ENCODE measurements at places on chromosomes 1 and 21.

DNA sequence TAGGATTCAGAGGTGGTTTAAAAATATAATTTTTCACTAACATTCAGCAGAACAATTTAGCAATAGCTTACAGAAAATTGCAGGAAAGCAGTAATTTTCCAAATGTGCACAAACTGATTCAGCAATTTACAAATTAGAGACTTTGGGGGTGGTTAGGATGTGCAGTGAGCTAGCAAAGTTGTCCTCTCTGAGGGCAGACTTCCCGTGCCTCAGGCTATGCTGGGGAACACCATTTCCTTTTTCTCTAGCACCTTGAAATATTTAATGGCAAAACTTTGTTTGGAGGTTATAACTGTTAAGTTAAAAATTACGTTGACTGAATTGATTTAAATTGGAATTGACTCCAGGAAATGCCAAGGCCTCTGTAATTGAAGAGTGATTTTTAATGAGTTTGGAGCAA, 258.9 kb downstream of the PTBP2 start:
- DNase-seq = no peak

- no peak for DNase-seq
Observed at GRCh38 chr1:153534925-153535241, 908 bp downstream of the S100A6 start.

DNA sequence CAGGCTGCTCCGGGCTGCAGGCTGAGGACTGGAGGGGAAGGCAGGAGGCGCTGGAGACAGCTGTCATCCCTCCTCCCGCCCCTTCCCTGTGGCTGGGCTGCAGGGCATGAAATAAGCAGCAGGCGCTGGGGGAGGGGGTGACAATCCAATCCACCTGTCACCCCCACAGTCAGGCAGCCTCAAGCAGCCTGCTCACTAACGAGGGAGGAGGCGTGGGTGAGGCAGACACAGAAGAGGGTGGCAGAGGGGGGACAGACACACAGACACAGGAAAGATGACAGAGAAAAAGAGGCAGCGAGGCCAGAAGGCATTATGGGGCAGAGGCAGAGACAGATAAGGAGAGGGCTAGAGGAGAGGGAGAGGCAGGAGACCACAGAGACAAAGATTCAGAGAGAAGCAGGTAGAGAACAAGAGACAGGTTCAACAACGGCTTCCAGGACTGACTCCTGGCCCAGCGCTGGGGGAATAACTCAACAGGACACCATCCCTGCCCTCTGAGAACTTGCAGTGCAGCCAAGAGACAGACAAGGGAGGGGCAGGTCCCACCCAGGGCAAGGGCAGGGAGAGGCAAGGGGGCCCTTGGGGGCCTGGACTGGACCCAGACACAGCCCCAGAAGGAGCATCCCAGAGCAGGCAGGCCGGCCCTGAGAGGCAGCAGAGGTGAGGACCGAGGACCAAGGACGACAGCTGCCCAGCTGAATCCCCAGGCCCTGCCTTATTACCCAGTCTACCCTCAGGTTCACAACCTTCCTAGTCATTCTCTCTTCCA, 11.2 kb downstream of the MEF2D start:
- peak; percentile 68 for DNase-seq

DNA sequence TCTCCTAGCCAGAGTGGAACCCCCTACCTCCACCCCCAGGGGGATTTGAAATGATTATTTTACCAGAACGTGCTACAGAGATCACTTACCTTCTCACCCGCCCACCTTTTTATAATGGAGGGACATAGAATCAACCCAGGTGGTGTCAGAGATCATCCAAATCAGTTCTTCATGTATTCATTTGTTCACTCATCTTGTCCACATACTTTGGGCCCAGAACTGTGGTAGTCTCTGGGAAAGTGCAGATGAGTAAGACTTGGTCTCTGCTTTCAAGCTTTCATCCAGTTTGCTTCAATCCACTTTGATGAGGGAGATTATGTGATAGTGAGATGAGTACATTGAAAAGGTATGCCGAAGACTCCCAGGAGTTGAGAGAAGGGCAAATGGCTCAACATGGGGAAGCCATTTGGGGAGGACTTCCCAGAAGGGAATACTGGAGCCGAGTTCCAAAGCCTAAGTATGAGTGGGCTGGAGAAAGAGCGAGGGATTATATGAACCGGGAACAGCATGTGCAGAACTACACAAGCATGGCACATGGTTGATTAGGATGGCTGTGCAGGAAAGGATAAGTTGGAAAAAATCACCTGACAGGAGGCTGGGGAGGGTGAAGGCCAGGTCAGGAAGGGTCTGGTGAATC, 1.9 kb downstream of the FGGY start:
- no peak for DNase-seq

DNA sequence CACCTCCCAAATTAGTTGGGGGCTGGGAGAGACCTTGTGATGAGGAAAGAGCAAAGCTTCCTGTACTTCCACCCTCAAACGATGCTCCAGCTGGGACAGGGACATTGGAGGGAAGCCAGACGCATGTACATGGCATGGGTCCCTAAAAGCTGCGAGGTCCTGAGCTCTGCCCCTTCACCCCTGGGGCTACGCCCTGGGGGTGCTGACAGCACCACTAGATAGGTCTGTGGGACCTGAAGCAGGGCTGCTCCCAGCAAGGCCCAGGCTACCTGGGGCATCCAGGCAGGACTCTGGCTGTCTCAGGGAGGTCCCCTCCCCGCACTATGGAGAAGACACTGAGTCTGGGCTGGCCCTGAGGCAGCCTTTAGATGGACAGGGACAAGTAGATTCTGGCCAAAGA, 83.4 kb downstream of the DMRTB1 start:
- no peak for DNase-seq

- DNase-seq = no peak
Observed at GRCh38 chr1:96416111-96416595, 305.4 kb upstream of the PTBP2 start.

GRCh38 chr1:240021709-240022108, 70.0 kb upstream of the FMN2 start:
- DNase-seq = no peak

DNA sequence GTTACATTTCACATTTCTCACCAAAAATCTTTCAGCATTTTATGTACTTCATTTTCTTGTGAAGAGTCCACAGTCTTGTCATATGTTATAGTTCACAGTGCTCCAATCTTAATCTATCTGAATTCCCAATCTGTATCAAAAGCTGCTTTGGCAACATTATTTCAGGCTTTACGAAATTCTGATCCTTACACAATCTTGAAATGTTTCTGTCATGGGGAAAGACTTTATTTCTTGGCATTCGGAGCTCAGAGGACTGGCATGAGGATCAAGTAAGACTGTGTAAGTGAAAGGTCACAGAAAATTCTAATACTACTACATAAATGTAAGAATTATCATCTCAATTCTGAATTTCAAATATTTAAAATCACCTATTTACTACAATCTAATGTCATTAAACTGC, 2.0 kb downstream of the USP33 start:
- no peak for DNase-seq

DNA sequence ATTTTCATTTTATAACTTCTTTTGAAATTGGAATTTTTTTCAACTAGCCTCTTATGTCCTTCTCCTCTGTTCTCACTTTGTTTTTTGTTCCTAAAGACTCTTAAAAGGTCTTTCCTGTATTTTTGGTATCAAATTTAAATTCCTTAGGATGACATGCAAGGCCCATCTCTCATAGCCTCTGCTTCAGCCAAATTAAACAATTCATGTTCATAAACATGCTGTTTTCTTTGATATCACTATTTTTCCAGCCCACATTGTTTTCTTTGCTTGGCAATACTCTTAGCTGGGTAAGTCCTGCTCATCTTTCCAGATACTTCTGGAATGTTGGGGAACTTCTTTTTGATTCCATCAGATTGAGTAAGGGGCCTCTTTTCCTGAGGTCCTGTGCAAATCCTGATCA, 55.8 kb upstream of the GPR88 start:
- no peak for DNase-seq

- DNase-seq = no peak
Observed at GRCh38 chr1:214391873-214392645, 111.1 kb downstream of the SMYD2 start.

- no peak for DNase-seq
Observed at GRCh38 chr1:159664247-159664646, 50.1 kb downstream of the CRP start.

DNA sequence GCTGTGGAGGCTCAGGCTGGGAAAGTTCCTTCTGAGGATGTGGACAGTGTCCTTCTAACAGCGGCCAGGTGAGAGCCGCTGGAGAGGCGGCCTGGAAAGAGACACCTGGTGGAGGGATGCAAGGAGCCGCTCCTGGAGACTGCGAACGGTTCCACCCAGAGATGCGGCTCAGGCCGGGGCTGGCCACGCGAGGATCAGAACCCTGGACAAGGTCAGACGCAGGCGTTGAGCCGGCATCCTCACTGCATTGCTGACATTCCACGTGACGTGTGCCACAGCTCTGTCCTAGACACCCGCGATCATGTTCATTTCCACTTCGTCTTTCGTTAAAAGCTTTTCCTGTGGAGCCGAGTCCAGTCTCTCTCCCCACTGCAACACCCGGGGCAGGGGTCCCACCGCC, 28.8 kb downstream of the CFAP74 start:
- no peak for DNase-seq

- no peak for DNase-seq
Observed at GRCh38 chr1:206969090-206969489, 1.2 kb downstream of the FCAMR start.

GRCh38 chr1:19786988-19787423, 12.7 kb downstream of the TMCO4 start:
- no peak for DNase-seq

DNA sequence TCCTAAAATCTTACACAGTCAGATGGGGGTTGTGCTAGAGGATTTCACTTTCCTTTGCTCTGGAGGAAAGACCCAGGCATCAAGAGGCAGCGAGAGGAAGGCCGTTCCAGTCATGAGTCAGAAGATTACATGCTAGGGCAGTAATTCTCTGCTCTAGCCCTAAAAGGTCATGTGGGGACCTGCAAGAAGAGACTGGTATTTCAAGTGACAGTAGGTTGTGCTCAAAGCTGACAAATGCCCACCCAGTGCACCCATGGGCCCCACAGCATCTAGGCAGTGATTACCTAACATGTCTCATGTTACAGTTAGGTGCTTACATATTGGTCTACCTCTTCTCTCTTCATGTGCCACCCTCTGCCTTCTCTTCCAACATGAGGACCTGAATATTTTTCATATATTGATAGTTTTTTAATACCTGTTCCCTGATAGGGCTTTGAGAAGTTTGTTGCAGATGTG, 99.7 kb upstream of the BEND5 start:
- no peak for DNase-seq

GRCh38 chr1:217563179-217563578, 67.7 kb downstream of the GPATCH2 start:
- no peak for DNase-seq

DNA sequence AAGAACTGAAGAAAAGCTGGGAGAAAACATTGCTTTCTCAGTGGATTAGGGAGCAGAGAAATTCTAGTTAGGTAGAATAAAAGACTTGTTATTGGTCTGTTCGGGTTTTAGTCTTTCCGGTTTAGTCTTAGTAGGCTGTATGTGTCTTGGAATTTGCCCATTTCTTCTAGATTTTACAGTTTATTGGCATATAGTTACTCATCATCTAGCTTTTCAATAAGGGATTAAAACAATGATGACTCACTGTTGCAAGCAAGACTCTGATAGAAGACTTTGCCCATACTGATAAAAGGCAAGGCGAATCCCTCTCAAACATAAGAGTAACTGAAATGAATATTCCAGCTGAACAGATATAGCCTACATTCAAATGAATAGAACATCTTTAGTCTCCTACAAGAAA, 62.3 kb downstream of the GPR137B start:
- no peak for DNase-seq

DNA sequence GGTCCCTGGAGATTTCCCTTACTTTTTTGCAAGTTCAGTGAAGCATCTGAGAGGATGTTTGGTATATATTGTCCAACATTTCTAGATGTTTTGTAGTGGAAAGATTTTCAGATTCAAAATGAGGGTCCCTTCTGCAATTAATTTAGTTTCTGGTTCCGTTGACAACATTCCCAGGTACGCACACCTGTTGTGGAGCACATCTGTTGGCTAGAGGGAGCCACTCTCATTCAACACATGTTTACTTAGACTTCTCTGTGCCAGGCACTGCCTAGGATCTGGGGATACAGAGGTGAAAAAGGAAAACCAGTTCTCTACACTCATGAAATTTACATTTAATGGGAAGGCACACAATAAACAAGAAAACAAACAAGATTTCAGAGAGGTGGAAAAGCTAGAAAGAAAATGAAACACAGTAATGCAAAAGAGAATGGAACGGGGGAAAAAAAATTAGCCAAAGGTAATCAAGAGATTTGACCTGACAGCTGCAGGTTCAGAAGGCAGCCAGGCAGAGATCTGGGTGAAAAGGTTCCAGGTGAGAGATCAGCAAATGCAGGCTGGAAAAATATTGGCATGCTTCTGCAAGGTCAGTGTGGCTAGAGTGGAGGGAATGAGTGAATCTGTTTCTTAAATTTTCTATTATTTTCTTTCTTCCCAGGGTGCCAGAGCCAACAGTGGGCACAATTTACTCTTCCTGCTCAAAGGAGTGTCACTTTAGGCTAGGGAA, 48.4 kb upstream of the KAZN start:
- no peak for DNase-seq

GRCh38 chr1:68049941-68050878, at the start of gene DIRAS3:
TSS of gene DIRAS3 (minus strand) at chr1:68050627. CDS start at chr1:68047297, 3,330 bp downstream.
- DNase-seq = no peak

Measured in erythroblast (primary cell).